ENCODE measurements at places on chromosomes 3 and 15.

- no peak for DNase-seq
These were observed 8.5 kb downstream of the IP6K2 start for GRCh38 chr3:48708481-48708889.

DNA sequence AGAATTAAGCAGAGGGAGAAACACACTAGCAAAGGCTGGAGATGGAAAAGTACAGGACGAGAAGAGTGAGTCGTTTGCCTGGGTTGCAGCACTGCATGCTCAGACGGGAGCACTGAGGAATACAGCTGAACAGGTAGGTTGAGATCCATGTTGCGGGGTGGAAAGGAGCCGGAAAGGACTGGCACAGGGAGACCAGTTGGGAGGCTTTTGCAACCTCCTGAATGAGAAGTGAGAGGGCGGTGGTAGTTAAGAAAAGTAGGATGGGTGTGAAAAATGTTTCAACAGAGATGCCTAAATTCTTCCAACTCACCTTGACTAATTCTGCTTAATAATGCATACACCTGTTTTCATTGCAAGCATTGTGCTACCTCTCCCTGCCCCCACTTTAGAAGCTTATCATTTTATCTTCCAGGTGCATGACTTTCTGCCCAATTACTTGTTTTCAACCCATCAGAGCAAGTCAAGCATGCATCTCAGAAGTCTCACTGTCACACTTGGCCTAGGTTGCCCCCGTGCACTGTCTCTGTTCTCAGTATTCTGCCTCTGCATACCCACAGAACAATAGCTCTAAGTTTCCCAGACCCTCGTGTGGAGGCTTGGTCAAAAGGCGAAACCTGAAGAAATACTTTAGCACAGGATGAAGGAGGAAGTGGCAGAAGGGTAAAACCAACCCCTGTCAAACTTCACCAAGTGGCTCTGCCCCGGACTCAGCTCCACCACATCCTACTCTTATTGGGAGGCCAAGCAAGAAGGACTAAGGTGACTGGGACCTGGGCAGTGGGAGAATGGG, 199.3 kb upstream of the BCL6 start:
- DNase-seq: no peak

- no peak for DNase-seq
These were observed 53.6 kb upstream of the SYN2 start for GRCh38 chr3:11950576-11950975.

DNA sequence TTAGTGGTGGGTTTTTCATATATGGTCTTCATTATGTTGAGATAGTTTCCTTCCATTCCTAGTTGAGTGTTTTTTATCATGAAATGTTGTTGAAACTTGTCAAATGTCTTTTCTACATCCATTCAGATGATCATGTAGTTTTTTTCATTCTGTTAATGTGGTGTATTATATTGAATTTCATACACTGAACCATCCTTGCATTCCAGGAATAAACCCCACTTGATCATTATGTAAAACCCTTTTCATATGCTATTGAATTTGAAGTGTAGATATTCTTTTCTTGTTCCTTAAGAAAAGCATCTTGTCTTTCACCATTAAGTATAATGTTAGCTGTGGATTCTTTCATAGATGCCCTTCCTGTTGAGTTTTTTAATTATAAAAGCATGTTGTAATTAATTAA, 42.9 kb downstream of the PIAS1 start:
- no peak for DNase-seq

DNA sequence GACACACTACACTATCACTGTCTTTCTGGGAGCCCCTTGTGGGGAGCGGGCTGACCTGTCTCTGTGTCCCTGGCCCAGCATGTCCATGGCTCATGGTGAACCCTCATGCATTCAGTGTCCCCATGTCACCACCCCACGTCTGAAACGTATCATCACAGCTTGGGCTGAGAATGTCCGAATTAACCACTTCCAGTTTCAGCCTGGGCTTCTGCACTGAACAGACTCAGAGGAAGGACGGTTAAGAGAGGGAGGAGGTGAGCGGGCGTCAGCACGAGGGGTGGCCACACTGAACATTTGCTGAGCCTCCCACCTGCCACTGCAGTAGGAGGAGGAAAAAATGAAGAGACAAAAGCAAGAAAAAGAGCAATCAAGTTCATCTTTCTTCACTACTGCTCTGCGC, 30.5 kb downstream of the ATP2B2 start:
- peak; percentile 72 for DNase-seq

- no peak for DNase-seq
These were observed 71.1 kb upstream of the SLC24A5 start for GRCh38 chr15:48049736-48050135.

DNA sequence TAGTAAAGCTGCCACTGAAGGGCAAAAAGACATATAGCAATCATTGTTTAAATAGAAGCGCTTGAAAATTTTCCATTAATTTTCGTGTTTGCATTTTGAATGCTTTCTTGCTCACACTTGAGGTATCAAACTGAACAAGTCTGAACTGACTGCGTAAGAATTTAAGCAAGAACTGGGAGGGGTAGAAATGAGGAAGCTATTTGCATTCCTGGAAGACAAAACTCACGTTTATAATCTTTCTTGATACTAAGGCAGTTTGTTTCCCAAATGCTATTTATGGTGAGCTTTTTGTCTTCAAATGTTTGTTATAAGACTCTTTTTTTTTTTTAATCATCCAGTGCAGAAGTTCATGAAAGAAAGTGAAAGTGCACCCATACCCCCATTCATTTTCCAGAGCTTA, 499.8 kb upstream of the TPRG1 start:
- DNase-seq: no peak

DNA sequence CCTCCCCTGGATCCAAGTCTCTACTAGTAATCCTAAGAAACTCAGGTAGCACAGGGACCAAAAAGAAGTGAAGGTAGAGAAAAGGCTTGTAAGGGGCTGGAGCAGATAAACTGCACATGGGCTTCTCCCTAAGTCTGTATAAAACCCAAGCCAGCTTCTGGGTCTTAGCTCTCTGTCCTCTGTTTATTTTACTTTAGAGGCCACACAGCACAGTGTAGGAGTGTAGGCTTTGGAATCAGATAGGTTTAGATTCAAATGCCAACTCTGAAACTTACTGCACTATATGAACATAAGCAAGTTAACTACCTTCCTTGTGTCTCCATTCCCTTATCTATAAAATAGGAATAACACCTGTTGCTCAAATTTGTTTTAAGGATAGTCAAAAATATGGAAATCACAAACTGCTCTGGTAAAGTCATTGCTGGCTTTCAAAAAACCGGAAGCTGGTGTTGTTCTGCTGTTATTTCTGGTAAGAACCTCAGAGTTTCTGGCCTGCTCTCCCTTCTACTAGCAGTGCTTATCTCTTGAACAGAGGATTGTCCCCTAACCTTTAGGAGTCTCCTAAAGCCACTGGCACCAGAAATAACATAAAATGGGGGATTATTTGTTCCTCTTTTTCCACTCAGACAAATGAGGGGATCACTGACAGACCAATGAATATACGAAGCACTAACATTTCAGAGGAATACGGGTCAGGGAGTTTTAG, 33.8 kb downstream of the PIK3R4 start:
- DNase-seq: no peak

- DNase-seq: no peak
These were observed 36.7 kb downstream of the SLC27A2 start for GRCh38 chr15:50218691-50219090.

DNA sequence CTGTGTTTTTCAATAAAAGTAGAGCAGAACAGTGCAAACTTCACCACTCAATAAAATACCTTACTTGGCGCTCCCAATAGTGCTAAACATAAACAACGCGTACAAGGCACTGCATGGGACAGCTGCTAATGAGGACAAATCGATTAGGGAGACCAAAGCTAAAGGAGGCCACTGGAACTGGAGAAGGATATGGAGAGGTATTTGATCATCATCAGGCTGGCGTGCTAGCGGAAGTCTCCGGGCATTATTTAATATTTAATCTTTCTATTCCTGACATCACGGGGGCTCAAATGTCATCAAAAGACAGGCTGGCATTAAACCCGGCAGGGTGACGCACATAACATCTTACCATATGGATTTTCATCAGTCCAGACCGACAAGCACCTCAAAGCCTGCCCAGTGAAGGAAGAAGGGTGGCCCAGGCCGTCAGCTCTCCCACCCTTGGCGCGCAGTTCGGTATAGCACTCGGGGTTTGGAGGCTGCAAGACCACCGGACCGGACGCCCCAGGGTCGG, 604 bp downstream of the CCPG1 start:
- DNase-seq: no peak

- DNase-seq: peak; percentile 21
These were observed 32.3 kb upstream of the SEMA3F start for GRCh38 chr3:50122661-50123391.

GRCh38 chr15:75403892-75404291, 35.5 kb upstream of the MAN2C1 start:
- DNase-seq: no peak

- DNase-seq: no peak
These were observed 22.5 kb downstream of the CDCP1 start for GRCh38 chr3:45123581-45124269.

GRCh38 chr3:53694666-53695323, 151.4 kb downstream of the CHDH start:
- no peak for DNase-seq

GRCh38 chr3:185411133-185411532, 48.2 kb downstream of the MAP3K13 start:
- no peak for DNase-seq

GRCh38 chr3:195150181-195151118, 120.5 kb downstream of the XXYLT1 start:
- peak; percentile 48 for DNase-seq

DNA sequence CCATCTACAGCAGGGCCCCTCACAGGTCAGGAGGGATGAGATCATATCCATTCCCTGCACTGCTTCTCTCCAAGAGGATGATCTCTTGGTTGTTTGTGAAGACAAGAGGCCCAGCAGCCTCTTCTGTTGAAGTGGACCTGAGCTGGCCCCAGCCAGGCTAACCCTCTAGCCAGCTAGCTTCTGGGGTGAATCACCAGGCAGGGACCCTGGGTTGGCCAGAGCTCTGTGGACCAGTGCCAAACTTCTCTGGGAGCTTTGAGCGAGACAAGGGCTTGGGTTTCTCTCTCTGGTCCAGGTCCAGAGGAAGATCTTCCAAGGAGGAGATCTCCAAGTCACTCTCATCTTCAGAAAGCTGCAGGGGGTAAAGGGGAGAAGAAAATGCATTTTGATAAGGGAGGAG, 52.7 kb downstream of the CLDN18 start:
- no peak for DNase-seq

GRCh38 chr3:101325393-101326134, 5.2 kb upstream of the IMPG2 start:
- no peak for DNase-seq

DNA sequence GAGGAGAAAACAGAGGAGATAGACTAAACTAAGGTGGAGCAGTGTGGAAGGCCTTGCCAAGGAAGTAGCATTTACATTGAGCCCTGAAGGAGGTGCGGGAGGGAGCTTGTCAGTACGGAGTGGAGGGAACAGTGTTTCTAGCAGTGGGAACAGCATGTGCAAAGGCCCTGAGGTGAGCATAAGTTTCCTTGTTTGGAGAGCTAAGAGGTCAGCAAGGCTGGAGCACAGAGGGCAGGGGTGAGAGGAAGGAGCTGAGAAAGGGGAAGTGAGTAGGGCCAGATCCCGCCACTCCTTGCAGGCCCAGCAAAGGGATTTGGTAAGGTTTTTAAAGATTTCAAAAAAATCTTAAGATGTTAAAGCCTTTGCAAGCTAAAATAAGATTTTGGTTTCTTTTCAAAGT, 70.1 kb downstream of the HMCES start:
- no peak for DNase-seq

- no peak for DNase-seq
These were observed 304.5 kb upstream of the SATB1 start for GRCh38 chr3:18729671-18730070.

GRCh38 chr3:72439321-72440183, 408.7 kb downstream of the SHQ1 start:
- DNase-seq: no peak

GRCh38 chr3:187975561-187976364, 178.2 kb upstream of the LPP start:
- no peak for DNase-seq

DNA sequence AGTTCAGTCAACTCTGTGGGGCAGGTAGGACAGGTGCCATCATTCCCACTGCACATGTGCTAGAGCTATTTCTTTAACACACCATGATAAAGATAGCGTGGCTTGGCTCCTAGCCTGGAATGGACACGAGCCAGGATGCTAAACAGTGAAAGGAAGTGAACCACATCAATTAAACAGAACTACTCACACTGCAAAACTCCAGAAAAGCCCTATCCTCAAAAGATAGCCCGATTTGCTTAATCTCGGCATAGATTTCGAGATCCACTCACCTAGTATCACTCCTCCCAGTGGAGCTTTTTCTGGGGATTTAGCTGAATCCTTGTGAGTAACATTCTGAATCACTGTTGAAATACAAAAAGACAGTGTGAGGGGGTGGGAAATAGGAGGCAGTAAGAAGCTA, 118.0 kb downstream of the ABI3BP start:
- DNase-seq: no peak

DNA sequence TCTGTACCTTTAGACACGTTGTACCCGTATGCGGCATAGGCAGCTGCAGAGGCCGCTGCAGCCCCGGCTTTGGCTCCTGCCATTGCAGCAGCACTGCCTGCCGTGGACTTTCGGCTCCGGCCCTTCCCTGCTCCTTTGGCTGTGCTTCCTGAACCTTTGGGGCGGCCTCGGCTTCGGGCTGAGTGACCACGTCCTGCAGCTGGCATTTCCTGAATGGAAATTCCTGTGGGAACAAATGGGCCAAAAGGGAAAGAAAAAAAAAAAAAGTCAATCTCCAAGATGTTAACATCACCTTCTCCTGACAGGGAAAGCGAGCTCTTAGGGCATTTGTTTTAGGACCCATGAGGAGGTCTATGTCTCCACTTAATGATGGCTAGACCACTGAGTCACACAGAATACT, 29.6 kb downstream of the CHAC1 start:
- DNase-seq: no peak

- no peak for DNase-seq
These were observed 30.6 kb downstream of the ABCC5 start for GRCh38 chr3:183987000-183987600.

- DNase-seq: no peak
These were observed 69.7 kb downstream of the FMN1 start for GRCh38 chr15:33124811-33125210.

DNA sequence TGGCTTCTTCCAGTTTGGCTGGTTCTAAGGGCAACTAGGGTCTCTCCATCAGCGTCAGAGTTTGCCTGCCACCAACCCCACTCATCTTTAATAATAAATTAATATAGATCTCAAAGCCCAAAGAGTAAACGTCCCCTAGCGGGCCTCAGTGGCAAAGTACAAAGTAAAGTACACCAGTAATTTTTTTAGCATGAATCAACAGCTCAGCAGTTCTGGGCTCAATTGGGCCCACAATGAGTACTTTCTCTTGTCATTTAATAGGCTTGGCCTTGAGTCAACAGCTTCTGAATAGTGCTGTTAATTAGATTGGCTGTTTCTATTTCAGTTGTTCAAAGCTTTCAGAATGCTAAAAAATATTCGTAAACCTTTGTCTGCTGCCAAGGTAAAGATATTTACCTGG, 89.0 kb upstream of the PFN2 start:
- DNase-seq: no peak

Measured in GM10248 (cell line).